Hematopoietic multipotent progenitor cell treated with erythropoietin and hydrocortisone succinate and interleukin-3 and kit ligand, for 4 days (in vitro differentiated cells): ENCODE measurements at places on chromosomes 7 and 10.

DNA sequence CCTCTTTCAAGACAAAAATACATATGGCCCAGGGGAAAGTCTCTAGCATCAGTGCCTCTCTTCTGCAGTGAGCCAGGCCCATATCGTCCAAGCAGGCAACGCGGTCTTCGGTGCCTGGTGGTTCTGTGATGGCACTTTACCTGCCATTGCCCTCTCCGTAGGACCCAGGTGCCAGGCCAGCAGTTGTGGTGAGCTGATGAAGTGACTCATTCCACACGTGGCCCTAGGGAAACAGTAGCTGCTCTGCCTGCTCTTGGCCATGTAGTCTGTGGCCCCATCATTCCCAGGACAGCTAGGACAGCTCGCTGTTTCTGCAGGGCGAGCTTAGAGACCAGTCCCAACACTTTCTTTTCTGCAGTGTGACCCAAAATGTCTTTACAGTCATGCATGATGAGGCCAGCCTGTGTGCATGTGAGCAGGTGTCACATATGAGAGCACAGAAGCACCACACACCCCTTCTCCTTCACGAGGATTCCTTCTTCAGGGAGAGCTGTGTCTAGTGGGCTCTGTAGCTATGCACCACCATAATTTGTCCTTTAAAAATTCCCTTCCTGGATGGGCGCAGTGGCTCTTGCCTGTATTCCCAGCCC, 39.0 kb downstream of the SVIL start:
- DNase-seq = no peak

GRCh38 chr10:13099144-13099665, 758 bp upstream of the OPTN start:
- DNase-seq = peak; percentile 80

- DNase-seq = peak; percentile 92
Observed at GRCh38 chr10:47306387-47307210, 6.6 kb downstream of the GDF10 start.

- no peak for DNase-seq
Observed at GRCh38 chr10:119465085-119465484, 77.4 kb downstream of the RGS10 start.

DNA sequence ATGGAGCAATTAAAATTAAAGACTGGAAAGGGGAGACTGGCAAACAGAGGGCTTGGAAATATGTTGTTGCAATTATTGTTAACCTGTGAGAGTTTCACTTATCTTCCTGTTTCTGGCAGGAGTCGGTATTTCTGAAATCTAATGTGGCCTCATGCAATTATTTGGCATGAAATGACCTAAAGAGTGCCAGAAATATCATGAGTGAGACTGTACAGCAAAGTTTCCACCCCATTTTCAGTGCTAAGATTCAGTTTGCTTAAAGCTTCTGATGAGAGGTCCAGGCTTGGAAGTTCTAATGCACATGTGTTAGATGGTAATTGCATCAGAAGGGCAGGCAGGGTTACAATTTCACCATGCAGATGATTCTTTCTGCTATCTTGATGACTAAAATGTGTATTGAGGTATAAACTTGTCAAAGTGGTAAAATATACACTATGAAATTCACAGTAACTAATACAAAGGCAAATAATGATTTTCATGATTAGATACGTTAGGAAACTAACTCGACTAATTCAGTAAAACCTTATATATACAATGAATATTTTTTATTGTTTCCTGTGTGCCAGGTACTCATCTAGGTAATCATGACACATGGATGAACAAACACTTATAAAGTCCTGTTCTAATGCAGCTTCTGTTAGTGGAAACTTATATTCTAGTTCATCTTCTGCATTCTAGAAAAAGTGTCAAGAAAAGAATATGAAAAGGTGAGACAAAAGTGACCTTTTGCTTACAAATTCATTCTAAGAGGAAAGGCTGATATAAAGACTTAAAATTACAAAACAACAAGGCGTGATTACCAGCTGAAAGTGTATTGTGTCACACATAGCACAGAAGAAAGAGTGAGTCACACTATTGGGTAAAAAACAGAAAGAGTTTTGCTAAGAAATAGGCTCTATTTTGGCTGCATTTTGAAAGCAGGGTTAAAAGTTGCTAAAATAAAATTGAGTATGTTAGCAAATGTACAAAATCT, 533.4 kb upstream of the SEMA3D start:
- peak; percentile 61 for DNase-seq

DNA sequence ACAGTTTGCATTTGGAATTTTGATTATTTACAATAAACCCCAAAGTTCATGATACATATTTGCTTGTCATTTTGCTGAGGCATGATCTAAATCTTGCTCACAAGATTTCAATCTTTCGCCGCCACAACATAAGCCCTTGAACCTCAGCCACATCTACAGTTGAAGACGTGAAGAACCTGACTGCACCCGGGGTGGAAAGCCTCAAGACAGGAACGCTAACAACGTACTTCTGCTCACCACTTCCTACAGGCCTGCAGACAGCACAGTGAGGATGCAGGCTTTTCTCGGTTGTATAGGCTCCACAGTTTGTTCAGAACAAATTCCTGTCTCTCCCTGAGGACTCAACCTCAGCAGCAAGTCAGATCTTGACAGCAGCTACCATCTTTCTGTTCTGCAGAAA, 393.8 kb upstream of the PRKCQ start:
- peak; percentile 74 for DNase-seq

DNA sequence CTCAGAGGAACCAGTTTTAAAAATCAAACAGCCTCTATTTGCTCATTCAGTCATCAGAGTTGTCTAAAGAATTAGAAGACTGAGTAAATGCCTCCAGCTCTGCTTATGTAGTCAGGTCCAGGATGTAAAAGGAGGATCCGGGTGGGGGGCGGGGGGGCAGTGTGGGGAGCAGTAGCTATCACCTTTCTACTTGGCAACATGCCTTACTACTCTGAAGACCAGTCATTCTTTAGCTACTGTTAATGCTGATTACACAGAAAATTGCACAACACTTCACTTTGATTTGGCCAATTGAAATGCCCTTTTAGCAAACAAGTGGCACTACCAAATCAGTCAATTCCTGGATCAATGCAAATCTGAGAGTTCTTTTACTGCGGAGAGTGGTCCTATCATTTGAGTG, 164.2 kb downstream of the NXPH1 start:
- no peak for DNase-seq

DNA sequence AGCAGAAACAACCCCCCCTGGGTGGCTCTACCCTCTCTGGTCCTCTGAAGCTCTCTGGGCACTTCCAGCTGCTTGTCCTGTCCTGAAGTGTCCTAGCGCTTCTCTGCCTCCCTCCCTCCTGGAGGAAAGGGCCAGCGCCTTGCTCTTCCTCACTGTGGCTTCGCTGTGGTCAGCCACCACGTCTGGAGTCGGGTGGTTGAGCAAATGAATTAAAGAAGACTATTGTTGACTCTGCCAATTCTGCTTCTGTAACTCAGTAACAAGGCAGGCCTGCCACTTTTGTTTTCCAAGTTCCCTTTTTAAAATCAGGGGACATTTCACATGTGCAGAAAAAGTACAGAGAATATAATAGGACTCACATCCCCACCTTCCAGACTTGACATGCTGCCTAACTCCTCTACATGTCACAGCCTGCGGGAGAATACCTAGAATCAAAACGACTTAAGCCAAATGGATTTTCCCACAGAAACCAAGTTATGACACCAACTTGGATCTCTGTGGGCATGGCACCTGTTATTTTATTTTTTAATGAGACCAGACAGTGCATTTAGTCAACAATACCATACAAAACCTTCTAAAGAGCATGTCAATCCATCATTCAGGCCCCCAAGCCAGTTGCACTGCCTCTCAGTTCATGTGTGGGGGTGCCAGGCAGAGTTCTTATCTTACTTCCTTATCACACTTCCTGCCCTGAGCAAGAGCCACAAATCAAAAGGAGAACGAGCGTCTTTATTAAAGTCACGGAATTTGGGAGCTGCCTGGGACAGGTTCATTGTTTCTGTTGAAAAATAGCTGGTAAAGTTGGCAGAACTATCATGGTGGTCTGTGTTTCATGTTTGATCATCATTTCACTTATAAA, 6.8 kb downstream of the FFAR4 start:
- peak; percentile 64 for DNase-seq

- no peak for DNase-seq
Observed at GRCh38 chr7:71429083-71429482, 297.1 kb downstream of the GALNT17 start.

DNA sequence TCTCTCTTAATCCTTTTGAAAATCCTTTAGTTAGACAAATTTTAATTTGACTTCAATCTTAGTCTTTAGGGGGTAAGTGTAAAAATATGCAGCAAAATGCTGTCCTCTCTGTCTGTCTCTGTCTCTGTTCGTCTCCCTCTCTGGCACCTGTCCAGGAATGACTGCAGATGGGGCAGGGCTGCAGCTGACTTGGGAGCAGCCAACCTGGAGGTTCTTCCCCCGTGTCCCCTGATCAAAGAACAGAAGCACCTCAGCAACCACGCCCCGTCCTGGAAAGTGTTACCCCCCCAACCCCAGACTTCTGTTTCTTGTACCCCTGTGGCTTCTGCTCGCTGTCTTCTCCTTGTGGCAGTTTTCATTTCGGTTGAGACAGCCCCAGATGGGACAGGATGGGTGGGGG, 141.6 kb upstream of the NPS start:
- DNase-seq = no peak

DNA sequence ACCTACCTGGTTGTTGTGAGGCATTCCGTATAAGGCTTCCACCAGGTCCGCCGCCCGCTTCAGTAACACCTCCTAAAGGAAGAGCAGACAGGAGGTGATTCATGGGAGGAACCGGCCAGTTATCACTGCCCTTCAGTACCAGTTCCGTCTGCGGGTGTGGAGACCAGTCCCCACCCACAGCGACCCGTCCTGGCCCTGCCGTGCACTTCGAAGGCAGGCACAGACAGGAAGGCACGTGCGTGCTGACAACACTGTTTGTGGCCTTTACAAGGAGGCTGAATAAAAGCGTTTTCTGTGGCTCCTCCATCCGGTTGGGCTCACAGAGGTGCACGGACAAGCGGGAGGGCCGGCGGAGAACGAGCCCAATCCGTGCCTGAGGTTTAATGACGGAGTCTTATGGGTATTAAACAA, 120.9 kb downstream of the EBF3 start:
- DNase-seq = no peak

DNA sequence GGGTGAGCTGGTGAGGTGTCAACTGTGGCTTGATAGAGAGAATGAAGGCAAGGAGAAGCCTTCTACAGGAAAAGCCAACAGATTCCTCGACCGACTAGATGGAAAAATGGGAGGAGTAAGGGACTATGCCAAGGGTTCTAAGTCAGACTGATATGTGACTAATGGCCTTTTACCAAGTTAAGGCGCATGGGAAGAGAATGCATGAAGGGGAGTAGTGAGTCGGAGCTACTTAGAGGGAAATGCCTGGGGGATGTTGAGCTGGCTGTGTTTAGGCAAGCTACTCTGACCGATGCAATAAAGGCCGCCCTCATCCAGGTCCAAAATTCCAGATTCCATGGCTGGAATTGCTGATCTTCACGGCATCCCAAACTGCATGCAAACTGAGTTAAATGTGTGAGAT, 48.2 kb downstream of the APBB1IP start:
- DNase-seq = no peak

DNA sequence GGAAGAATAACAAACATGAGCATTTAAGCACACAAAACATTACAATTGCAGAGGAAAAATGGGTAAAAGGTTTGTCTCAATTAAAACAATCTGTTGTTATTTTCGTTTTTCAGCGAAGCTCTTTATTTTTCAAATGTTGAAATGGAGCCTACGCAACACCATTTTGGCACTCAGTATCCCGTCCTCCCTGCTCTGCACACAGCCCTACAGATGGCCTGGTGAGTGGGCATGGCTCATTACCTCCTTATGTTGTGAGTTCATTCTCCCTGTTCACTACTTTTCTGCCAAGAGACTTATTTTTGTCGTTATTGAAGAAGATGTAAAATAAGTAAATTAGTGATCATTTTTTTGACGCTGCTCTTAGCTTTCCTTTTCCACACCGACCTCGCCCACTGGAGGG, 167.8 kb upstream of the CXCL12 start:
- DNase-seq = no peak

- peak; percentile 52 for DNase-seq
Observed at GRCh38 chr7:155293721-155294510, 3.8 kb upstream of the INSIG1 start.

DNA sequence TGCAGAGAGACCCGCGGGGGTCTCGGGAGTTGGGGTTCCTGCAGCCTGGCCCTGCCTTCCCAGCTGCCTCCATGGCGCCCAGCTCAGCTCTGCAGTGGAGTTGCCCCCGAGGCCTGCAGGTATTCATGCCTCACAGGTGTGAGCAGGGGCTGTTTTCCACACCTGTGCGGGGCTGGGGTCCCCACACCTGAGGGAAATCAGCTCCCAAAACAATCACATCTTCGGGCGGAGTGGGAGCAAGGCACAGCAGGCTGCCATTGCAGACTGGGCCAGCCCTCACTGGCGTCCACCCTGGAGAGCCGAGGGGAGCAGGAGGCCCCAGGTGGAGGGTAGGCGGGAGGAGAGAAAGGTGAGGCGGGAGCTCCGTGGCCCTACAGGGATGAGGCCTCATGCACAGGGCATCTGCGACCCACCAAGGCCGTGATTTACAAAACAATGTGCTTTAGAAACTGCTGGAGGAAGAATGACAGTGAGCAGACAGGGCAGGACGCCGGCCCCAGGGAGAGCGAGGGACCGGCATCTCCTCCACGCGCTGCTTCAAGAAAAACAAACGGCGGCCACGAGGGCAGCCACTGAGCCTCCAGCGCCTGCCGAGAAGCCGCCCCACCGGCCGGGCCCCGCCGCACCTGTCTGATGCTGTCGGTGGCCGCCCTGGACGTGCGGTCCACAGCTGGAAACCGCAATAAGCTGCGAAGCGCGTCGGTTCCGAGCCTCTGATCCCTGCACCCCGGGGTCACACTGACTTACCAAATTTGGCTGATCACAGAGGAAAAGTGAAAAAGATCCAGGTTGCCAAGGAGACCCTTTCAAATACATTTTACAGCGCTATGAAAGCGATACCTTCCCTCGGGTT, 53.0 kb upstream of the PDGFA start:
- no peak for DNase-seq

GRCh38 chr10:59895629-59896116, 10.7 kb downstream of the CCDC6 start:
- no peak for DNase-seq

DNA sequence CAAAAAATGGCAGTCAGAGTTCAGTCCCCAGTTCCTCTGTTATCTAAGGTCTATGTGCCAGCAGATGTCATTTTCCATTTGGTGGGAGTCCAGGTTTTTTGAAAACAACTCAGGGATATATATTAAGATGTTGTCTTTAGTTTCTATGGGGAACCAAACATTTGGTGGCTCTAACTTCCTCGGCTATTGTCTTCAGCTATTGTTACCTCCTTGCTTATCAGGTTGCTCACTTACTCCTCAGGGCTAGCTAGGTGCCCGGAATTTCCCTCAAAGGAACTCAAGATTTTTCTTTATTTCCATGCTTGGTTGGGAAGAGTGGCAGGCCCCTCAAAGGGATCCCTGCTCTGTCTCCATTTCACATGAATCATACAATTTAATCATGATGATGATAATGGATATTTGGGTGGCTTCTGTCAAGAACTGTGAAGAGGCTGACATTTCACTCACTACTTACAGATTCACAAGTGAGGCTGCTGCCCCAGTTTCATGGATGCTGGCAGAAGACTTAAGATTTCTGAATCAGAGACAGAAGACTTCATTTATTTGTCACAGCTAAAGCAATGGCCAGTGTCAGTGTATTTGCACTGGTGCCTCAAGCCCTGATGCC, 182.8 kb downstream of the PKD1L1 start:
- DNase-seq = no peak
